ENCODE measurements at places on chromosomes 7 and 10. TPM values are rescaled to one million over a fixed set of nuclear protein-coding genes. Genes with fewer than 3 reads are reported as not detected.

GRCh38 chr7:93910076-93910994, 4.0 kb downstream of the GNGT1 start:
- peak; percentile 48 for DNase-seq

- DNase-seq: no peak
These were observed 15.1 kb downstream of the LRRTM3 start for GRCh38 chr10:66940965-66941364.

DNA sequence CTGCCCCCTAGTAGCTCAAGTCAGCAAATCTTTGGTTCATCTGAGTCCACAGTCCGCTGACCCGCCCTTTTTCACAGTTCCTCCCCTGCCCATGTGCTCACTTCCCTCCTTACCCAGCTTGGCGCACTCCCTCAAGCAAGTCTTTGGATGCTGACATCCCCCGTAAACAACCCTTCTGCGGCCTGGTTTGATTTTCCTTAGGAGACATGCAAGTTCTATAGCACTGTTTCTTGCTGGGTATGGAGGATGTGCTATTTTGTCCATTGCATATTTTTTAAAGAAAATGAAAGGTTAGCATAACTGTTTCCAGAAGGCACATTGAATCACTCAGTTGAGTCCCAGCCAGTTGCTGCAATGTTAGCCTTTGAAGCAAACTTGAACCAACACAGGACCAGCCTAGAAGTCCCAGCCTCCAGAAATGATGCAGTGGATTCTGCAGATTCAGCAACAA, 38.2 kb downstream of the HTRA1 start:
- DNase-seq: peak; percentile 68

DNA sequence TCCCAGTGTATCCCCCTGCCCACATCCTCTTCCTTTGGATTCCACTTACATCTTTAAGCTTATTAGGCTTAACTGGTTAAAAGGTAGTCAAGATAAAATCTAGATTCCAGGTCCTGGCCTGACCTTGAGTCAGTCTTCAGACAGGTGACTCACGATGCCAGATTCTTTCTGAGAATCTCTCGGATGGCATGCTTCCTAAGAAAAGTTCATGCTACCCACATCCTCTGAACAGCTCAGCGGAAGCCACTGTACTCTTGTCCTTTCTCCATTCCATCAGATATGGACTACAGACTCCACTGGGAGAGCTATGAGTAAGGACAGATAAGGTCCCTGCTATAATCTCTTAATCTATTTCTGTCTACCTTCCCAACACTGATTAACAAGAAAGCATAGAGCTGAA, 43.4 kb downstream of the DNMBP start:
- DNase-seq: no peak

- peak; percentile 85 for DNase-seq
These were observed 158.4 kb downstream of the NEURL1 start for GRCh38 chr10:103651783-103652476.

EIF5AL1 gene
- 0.61 TPM for polyA plus RNA-seq

WNT8B gene
- polyA plus RNA-seq: not detected

AKR1C1 gene
- 81.1 TPM for polyA plus RNA-seq

ZC3HAV1L gene
- polyA plus RNA-seq: 0.80 TPM

TDRD1 gene
- polyA plus RNA-seq: 0.27 TPM

GRCh38 chr10:45440511-45441062, 66.6 kb downstream of the ALOX5 start:
- no peak for DNase-seq

DNAJC9 gene
- 5.8 TPM for polyA plus RNA-seq

DNA sequence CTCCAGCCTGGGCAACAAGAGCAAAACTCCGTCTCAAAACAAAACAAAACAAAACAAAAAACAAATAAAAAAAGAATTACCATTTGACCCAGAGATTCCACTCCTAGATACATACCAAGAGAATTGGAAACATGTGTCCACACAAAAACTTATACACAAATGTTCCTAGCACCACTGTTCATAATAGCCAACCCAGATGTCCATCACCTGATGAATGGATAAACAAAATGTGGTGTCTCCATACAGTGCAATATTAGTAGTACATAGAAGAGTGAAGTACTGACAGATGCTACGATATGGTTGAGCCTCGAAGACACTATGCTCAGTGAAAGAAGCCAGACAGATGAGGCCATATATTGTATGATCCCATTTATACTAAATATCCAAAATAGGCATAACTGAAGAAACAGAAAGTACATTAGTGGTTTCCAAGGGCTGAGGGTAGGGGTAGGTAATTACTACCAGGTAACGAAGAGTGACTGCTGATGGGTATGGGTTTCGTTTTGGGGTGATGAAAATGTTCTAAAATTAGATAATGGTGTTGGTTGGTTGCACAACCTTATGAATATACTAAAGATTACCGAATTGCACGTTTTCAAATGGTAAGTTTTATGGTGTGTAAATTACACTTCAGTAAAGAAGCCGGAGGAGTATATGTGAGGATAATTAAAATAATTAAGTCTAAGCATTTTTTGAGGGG, 20.0 kb downstream of the MYO1G start:
- no peak for DNase-seq

DNA sequence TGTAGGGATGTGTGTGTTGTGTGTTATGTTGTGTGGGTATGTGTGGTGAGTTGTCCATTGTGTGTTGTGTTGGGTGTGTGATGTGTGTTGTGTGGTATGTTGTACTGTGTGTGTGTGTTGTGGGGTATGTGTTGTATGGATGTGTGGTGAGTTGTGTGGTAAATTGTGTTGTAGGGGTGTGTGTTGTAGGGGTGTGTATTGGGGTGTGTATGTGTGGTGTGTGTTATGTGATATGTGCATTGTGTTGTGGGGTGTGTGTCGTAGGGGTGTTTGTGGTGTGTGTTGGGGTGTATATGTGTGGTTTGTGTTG, 97.8 kb upstream of the PODXL start:
- no peak for DNase-seq

TUBB8 gene
- polyA plus RNA-seq: not detected

DNA sequence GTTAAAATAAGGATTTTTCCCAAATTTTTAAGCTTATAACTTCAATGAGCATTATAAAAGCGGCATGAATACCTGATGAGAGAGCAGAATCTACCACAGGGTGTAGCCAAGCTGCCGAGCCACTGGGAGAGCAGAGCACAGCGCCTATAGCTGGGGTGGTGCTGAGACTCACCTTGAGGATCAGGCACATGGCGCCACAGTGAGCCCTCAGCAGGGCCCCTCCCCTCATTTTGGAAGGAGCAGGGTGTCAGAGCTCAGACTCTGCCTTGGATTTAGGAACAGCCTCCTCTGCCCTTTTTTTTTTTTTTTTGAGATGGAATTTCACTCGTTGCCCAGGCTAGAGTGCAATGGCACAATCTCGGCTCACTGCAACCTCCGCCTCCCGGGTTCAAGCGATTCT, 118.6 kb downstream of the SRPK2 start:
- DNase-seq: no peak

- peak; percentile 92 for DNase-seq
These were observed 134.3 kb downstream of the GRK5 start for GRCh38 chr10:119341459-119342301.

DNA sequence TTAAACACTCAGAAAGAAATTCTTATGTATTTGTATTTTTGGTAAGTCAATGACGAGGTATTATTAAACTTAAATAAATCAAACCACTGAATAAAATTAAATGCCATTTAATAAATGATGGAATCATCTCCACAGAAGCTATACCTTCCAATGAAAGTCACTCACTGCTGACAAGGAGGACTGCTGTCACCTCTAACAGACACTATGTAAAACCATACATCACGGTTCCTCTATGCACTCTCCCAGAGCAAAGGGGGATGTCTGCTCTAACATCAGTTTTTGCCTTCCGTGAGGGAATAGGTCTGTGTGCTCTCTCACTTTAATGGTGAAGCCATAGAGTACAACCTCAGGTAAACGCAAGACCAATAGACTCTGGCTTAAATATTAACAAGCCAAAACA, 99.7 kb upstream of the DDC start:
- DNase-seq: no peak

GOLGA7B gene
- polyA plus RNA-seq: 0.11 TPM

- DNase-seq: no peak
These were observed 62.7 kb upstream of the ABLIM1 start for GRCh38 chr10:114720685-114721278.

EN2 gene
- polyA plus RNA-seq: not detected

All from heart left ventricle (tissue), 16 donors.